ENCODE measurements at places on chromosomes 2 and 18. TPM values are rescaled to one million over a fixed set of nuclear protein-coding genes. Genes with fewer than 3 reads are reported as not detected.

DNA sequence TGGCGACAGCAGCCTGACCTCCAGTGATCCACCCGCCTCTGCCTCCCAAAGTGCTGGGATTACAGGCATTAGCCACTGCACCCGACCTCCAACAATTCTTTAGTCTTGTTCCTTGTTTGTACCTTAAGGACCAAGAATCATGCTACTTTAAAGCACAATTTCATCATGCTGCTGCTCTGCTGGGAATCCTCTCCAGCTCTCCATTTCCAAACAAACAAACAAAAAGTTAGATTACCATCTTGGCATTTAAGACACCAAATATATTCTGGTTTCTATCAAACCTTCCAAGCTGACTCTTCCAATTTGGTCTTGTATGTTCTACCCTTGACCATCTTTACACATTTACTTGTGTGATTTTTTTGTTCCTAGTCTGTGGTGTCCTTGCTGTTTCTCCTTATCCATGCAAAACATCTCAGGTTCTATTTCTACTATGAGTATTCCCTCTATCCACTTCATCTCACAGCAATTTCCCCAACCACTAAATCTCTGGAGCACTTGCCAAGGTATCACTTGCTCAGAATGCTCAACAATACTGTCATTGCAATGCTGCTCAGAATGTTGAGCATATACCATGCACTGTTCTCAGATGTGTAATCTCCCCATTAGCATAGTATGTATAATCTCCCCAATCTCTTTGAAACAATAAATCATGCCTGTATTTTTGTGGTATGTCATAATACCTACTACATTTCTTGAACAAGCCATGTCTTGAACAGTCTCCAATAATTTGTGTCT is 73.2 kb upstream of the GALNT5 start:
- no peak for DNase-seq
- no peaks in the 10 kb centered on the region for H3K36me3 ChIP-seq
- no peak overlapping the region for H3K4me3 ChIP-seq
- peaks cover 2% of the 10 kb centered on the region for H3K27me3 ChIP-seq

- no peak overlapping the region for H3K4me3 ChIP-seq
- no peak overlapping the region for H3K27ac ChIP-seq
- peaks cover 33% of the 10 kb centered on the region for H3K27me3 ChIP-seq
- no peaks in the 10 kb centered on the region for H3K4me1 ChIP-seq
These were observed 3.9 kb upstream of the MLPH start for GRCh38 chr2:237483018-237483731.

The DNER gene
- total RNA-seq: not detected

The SLC5A7 gene
- total RNA-seq: not detected

The CUL3 gene
- 85.8 TPM for total RNA-seq

The LYPD1 gene
- not detected for total RNA-seq

All from activated CD4-positive, alpha-beta T cell treated with anti-CD3 and anti-CD28 coated beads for 36 hours (primary cell).